ENCODE measurements at places on chromosomes 4 and X.

DNA sequence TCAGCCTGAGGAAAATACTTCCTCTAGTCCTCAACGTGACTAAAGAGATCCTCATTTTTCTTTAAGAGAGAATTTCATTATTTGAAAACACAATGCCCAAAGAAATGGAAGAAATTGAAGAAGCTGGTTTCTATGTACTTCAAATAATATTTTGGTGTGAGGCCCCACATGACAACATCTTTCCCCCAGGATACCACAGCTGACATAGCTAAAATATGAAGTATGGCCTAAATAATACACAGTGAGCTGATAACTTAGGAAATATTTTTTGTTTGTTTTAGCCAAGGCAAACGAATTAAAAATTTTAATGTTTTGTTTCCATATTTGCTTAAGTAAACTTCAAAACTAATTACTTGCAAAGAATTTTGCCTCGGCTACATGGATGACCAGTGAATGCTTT lies 149.2 kb downstream of the CBR4 start:
- no peak for DNase-seq

DNA sequence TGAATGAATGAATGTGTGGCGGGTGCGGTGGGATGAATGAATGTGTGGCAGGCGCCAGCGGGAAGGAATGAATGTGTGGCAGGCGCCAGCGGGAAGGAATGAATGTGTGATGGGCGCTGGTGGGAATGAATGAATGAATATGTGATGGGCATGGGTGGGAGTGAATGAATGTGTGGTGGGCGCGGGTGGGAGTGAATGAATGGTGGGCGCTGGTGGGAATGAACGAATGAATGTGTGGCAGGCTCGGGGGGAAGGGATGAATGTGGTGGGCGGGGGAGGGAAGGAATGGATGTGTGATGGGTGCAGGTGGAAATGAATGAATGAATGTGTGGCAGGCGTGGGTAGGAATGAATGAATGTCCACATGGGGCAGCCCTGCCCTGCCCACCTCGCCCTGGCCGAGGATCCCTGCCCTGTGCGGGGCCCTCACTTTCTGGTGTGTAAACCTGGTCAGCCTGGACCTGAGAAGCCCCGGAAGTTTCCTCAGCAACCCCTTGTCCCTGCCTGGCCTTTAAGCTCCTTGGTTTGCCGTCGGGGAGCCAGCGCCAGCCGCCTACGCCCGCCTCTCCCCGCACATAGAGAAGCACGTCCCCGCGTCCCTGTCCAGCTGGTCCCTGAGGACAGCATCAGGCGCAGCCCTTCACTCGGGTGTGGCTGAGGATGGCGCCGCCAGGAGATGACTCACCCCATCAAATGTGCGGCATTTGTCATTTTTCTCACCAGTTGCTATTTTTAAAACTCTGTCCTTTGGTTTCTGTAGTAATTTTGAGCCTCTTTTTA lies 112.8 kb upstream of the LRPAP1 start:
- no peak for DNase-seq

DNA sequence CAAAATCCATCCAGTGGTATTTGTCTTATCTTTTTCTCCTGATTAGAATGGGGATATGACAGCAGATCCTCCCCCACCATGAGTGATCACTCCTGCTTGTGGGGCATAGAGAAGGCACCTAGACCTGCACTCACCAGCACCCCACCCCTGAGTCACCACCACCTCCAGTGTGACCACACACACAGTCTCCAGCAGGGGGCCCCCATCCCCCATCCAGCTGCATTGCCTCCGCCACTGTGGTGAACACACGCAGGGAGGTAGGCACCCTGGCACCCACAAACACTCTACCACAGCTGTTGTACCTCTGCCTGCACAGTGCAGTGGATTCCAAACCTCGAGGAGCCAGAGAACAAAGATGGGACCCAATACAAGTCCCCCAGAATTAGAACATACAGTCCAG lies 9.0 kb upstream of the MAGEA8 start:
- DNase-seq: peak; percentile 47

DNA sequence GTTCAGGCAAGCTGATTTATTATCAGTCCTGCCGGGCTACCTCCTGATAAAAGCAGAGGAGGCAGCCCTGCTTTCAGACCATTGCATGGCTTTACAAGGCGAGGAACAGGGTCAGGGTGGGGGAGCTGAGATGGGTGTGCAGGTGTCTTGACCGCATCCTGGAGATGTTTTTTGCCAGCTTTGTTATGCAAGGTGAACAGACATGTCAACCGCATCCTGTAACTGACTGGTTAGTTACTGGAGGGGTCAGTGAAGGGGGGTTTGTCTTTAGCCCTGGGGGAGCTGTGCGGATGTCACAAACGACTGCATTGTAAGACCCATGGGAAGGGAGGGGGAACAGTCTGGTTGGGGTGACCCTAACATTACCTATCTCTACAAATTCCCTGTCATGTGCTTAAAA lies 10.0 kb downstream of the ADAM29 start:
- DNase-seq: no peak

- DNase-seq: no peak
These were observed 60.9 kb upstream of the TXK start for GRCh38 chr4:48194971-48195370.

GRCh38 chr4:47598320-47598719 lies 113.2 kb downstream of the ATP10D start:
- DNase-seq: no peak

DNA sequence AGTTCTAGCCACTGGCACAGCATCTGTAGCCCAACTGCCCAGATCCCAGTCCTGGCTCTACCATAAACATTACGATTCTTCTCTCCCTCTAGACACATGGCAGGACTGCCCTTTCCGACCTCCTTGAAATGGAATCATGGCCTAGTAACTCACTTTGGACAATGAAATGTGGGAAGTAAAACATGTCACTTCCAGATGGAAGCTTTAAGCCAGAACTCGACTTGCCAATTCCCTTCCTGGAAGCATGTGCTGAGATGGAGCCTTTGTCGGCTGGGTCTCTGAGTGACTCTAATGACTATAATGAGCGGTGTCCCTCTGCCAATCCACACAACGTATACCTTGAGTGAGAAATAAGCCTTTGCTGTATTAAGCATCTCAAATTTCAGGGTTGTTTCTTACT lies 34.7 kb downstream of the SH3RF1 start:
- no peak for DNase-seq

- DNase-seq: no peak
These were observed 3.9 kb upstream of the RRAGB start for GRCh38 chrX:55713631-55714030.
